Spinal cord (tissue), 10 donors: ENCODE measurements at places on chromosomes 2 and 18.

GRCh38 chr2:99803846-99804245 is 314.0 kb upstream of the REV1 start:
- no peak for DNase-seq

- DNase-seq = no peak
Measured at GRCh38 chr18:47448956-47449355, 197.5 kb upstream of the SKOR2 start.

DNA sequence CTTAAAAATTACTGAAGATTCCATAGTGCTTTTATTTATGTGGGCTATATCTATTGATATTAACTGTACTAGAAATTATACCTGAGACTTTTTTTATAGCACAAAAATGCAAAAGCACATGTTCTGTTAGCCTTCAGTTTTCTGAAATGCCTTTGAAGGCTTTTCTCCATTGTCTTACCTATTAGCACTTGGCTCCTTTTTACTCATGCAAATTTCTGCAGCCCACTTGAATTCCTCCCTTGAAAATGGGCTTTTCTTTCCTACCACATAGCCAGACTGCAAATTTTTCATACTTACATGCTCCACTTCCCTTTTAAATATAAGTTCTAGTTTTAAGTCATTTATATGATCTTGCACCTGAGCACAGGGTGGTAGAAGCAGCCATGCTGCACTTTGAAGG is 453.0 kb upstream of the TRIB2 start:
- no peak for DNase-seq

DNA sequence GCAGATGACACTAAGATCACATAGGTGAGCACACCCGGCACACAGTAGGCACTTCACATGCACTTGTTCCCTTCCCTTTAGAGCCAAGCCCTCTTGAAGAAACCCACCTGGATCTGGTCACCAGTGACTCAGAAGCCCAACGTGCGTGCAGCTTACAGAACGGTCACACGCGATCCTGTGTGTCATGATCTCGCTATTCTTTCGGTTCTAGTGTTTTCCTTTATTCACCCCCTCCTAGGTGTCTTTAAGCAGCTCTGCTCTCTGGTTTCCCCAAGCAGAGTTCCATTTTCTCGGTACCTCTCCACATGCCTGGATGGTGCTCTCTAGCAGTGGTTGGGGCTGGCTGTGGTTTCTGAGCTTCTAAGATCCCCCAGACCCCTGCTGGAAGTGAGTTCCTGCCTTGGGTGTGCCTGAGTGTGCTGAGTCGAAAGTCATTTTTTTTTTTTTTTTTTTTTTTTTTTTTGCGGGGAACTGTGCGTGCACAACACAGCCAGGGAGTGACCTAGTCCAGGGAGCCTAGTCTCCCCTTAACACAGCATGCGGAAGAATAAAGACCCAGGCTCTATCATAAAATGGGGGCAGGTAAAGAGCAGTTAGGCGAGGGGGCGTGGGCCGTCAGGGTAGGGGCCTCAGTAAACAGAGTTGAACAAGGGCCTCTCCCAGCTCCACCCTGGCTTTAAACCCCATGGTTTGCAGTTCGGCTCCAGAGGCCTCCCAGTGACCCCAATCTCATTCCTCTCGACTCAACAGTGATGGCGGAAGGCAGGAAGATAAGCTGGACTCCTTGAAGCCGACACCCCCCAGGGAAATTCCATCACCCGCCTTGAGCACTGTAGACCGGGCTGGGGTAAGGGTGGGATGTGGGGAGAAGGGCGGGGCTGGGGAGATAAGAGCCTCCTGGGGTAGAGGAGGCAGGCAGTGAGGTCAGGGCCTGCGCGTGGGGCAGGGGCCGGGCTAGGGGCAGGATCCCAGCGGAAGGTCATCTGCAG is 29.8 kb upstream of the DNMT3A start:
- DNase-seq = no peak

DNA sequence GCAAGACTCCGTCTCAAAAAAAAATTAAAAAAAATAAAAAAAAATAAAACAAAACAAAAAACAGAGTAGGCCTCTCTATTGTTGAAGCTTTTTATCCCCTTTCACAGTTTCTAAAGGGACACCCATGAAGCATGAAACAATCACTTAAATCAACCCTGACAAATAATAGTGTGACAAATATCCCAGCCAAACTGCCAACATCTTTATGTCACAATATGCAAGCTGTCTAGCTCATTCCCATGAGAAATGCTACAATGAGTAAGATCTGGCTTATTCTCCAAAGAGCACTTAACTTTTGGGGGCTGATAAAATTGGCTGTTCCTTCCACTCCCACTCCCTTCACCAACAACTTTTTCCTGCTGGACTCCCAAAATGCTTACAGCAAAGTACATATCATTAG is 21.7 kb upstream of the ABCA12 start:
- no peak for DNase-seq

DNA sequence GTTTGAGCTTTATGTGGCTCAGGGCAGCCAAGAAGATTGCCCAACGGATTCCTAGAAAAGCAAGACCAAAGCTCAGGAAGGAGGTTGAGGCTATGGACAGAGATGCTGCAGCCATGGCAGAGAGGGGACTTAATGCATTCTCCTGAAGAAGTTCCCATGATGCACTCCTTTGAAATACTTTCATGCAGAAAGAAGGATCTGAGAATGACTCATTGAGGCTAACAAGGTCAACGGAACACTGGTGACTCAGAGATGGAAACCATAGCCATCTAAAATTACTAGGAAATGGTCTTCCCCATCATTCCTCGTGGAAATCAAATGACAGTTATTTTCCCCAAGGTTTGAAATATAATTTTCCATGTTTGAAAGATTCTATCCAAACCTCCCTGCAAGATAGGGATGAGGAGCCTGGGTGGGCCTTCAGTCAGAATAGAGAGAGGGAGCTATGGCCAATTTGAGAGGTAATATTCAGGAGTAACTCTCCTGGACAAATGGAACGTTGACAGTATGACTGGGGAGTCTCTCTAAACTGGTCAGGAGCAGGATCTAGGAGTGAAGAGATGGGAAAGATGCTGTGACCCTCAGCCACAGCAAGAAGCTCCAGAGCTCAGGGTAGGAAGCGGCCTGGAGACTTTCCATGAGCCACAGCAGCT is 63.0 kb downstream of the REEP1 start:
- DNase-seq = no peak

GRCh38 chr2:71882949-71883472 is 264.7 kb downstream of the CYP26B1 start:
- peak; percentile 54 for DNase-seq

- DNase-seq = peak; percentile 32
Measured at GRCh38 chr2:72263776-72264060, 116.1 kb upstream of the CYP26B1 start.

GRCh38 chr2:239564587-239564986 is 163.8 kb upstream of the HDAC4 start:
- DNase-seq = no peak

- DNase-seq = no peak
Measured at GRCh38 chr2:147567136-147567535, 277.7 kb upstream of the ACVR2A start.

DNA sequence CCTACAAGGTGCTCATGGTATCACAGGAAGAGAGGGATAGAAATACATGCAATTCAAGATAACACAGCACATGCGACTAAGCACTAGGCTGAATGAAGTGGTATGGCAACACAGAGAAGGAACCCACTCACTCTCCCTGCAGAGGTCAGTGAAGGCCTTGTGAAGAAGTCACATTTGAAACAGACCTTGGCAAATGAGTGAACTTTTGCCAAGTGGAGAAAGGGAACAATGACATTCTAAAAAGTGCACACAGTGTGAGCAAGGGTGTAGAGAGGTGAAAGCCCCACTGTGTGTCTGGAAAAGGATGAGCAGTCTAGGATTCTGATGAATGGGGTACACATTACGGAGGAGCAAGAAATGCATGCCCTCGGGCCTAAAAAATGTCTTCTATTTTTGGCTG is 23.3 kb downstream of the KLF7 start:
- no peak for DNase-seq

DNA sequence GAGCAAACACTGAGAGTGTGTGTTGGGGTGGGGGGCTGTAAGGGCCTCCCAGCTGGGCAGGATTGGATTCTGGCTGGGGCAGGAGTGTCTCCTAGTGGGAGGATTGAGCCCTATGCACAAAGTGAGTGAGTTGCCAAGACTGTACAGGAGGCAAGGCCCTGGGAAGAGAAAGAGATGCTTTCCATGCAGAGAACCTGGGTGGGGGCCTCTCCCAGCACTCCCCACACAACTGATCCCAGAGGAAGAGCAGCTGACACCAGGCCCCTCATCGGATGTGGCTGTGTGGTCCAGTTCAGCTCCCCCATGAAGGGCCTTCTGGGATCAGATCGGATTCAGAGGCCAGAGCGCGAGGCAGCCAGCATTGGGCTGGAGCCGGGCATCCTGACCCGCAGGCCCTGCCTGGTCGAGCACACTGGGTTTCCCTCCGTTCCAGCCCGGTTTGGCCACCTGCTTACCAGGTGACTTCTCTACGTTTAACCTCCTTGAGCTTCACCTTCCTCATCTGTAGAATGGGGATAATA is 49.4 kb upstream of the FAHD2A start:
- DNase-seq = no peak

DNA sequence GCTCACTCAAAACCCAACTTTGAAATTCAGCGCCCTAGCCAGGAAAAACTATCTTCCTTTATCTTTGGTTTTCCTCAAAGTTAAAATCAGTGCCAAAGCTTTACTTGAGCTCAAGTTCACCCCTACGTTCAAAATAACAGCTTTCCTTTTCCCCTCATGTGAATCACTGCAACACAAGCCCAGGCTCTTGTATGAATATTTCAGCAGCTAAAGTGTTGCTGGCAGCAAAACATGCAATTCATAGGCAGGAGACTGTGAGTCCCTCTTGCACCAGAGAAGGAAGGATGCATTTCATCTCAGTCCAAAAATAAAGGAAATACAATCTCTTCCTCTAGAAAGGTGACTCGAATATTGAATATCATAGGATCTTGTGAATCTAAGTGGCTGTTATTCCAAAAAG is 461.3 kb upstream of the SOX11 start:
- DNase-seq = peak; percentile 56

GRCh38 chr2:56271275-56271674 is 87.5 kb downstream of the CCDC85A start:
- no peak for DNase-seq

DNA sequence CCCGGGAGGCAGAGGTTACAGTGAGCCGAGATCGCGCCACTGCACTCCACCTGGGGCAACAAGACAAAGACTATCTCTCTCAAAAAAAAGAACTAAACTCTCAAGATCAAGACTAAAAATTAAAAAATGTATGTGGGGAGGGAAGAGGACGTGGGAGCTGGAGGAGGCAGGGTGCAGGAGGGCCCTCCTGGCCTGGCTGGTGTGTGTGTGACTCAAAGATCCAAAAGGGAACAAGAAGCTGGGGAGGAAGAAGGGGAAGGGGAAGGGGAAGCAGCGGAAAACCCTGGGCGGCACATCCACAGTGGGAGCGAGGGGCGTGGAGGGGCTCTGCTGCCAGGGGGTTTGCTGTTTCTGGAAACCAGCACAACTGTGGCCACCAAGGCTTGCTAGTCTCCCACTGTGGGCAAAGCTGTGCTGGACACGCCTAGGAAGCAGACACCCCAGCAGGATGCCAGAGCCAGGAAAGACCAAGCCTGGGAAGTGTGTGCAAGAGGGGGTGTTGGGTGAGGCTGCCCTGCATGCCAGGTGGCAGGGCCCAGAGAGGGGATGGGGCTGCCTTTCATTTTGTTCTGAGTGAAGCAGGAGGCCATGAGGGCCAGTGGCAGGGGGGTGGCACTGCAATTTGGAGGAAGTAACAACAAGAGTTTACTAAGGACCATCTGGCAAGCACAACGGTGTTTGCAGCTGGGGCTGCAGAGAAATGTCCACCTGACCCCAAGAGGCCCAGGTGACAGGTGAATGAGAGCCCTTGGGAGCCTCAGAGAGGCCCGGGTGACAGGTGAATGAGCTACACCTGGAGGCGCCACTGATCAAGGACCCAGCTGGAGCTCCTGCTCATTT is 44.5 kb downstream of the ANO7 start:
- DNase-seq = no peak

DNA sequence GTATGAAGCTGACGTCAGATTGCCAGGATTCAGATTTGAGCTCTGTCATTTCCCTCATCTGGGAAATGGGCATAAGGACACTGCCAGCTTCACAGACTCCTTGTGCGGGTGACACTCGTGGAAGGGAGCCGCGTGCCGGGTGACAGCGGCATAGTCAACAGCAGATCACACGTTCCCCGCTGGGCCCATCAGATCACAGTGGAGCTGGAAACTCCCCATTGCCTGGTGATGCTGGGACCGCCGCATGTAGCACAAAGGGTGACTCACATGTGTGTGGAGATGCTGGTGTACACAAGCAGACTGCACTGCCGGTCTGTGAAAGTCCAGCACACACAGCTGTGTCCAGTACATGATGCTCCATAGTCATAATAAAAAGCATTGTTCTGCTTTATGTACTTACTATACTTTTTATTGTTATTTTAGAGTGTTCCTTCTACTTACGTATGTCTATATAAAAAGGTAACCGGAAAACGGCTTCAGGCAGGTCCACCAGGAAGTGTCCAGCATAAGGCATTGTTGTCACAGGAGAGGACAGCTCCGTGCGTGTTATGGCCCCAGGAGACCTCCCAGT is 31.8 kb downstream of the SALL3 start:
- DNase-seq = no peak
